ENCODE measurements at places on chromosomes 12 and 14. TPM values are rescaled to one million over a fixed set of nuclear protein-coding genes. Genes with fewer than 3 reads are reported as not detected.

The KRT78 gene
- polyA plus RNA-seq = not detected

The SLC25A29 gene
- 12.2 TPM for polyA plus RNA-seq

The BBOF1 gene
- polyA plus RNA-seq = 1.6 TPM

The SYNDIG1L gene
- 0.10 TPM for polyA plus RNA-seq

The NXPH4 gene
- 0.24 TPM for polyA plus RNA-seq

The ALG10B gene
- polyA plus RNA-seq = 3.3 TPM

The MAP3K12 gene
- polyA plus RNA-seq = 1.3 TPM

The CLEC4E gene
- polyA plus RNA-seq = not detected

The KICS2 gene
- polyA plus RNA-seq = 3.5 TPM

The SLC38A4 gene
- 5.0 TPM for polyA plus RNA-seq
